GM23248 (cell line): ENCODE measurements at places on chromosomes 1 and 21. TPM values are rescaled to one million over a fixed set of nuclear protein-coding genes. Genes with fewer than 3 reads are reported as not detected.

The CELA2A gene
- not detected in 2 replicates for polyA plus RNA-seq

The CRP gene
- not detected in 2 replicates for polyA plus RNA-seq

The RGS5 gene
- polyA plus RNA-seq: 0.89 and 1.7 TPM in 2 replicates

GRCh38 chr1:187848321-187848720 is 1019.6 kb downstream of the PLA2G4A start:
- no peak for DNase-seq

The OR6K6 gene
- polyA plus RNA-seq: not detected in 2 replicates

The SLC22A15 gene
- 5.7 and 6.3 TPM in 2 replicates for polyA plus RNA-seq

DNA sequence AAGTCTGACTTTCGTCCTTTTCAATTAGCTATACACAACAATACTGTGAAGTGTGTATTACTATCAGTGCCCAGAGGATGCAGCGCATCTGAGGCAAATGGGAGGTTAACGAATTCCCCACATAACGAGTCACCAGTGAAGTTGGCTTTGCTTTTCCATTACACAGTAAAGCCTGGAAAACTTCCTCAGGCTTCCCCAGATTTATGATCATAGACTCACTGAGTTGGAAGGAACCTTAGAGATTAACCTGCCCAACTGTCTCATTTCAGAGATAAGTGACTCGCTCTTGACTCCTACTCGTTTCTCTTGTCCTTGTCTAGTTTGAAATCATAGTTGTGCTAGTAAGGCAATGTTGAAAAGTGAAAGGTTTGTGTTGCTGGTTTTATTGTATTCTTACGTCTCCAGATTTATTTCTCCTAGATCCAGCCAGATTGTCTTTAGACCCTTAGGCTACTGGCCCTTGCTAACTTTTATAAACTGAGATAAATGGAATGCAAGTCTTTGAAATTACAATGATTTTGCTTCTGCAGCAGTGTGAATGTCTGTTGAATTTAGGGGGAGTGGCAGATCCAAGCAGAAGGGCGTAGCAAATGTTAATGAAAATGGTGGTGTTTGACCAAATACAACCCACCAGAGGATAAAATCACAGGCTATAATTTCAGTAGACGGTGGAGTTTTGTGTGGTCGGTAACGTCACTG is 17.3 kb downstream of the S1PR1 start:
- DNase-seq: peak; percentile 87

DNA sequence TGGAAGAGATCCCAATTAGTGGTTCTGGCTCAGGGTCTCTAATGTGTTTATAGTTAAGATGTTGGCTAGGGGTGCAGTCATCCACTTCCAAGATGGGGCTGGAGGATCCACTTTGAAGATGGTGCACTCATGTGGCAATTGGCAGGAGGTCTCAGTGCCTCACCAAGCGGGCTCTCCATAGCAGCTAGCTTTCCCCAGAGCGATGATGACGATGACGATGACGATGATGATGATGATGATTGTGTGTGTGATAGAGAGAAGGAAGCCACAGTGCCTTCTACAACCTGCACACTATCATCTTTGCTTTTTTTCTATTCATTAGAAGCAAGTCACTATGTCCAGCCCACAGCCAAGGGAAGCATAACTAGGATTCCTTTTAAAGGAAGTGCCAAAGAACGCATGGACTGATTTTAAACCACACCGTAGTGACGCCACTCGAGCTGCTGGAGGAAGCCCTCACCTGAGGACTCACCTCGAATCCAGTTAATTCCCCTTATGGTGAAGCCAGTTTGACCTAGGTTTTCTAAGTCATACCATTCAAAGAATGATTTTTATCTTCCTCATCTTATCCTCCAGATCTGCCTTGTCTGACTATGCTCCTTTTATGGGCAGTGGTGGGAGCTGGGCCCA is 49.4 kb downstream of the SRRM1 start:
- DNase-seq: peak; percentile 45

DNA sequence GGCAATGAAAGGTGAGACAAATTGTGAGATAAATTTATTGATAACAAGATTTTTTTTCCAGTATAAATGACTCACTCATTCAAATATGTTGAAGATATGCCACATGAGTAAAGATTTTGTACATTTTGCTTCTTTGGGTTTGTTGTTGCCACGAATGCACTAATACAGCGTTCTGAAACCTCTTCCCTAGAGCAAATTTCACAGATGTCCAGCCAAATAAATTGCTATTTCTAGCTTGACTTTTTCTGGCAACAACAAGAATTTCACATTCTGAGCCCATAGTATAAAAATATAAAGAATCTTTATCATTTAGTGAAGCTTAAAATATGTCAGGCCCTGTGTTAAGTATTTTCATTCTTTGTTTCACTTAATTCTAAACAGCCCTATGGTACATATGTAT is 114.5 kb upstream of the COL24A1 start:
- no peak for DNase-seq

GRCh38 chr1:36457691-36458090 is 6.5 kb downstream of the MRPS15 start:
- no peak for DNase-seq

DNA sequence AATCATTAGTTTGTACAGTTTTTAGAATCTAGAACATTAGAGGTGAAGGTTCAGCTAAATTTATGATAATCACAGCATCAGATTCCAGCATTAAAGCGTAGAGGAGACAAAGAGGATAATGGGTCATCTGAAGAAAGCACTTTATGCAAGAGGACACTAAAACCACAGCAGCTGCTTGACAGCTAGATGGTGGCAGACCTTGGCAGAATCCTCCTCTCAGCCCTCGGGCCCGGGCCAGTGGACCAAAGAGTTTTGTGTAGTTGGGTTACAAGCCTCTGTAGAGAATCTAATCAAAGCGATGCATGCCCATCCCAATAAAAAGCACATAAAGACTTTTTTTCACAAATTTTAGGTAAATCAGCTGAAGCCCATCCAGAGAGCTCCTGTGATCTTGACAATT is 59.4 kb downstream of the AK5 start:
- DNase-seq: no peak

- peak; percentile 61 for DNase-seq
These were observed 303.6 kb downstream of the USH2A start for GRCh38 chr1:216119600-216119999.

DNA sequence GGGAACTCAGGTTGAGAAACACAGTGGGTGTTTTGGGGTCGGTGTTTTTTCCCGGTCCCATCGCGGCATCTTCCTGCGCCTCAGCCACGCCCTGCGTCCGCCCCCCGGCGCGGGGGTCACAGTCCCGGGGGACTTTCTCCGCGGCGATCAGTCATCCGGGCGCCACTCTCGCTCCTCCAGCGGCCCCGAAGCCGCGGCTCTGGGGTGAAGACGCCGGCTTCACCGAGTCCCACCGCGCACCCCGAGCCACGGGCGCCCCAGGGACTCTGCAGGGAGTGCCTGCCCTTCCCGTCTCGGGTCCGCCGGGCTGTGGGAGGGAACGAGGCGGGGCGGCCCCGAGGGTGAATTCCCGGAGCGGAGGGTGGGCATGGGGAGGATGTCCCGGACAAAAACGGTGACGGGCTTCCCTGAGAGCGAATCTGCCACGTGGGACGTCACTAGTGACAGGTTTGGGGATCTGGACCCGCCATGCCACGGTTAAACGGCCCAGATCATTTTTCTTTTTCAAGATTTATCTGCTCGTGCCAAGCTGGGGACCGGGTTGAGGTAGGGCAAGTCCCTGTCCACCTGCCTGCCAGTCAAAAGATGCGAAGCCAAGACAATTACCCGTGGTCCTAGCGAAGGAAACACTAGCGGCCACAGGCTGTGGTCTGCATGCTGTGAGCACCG is 717 bp upstream of the BATF3 start:
- peak; percentile 55 for DNase-seq

DNA sequence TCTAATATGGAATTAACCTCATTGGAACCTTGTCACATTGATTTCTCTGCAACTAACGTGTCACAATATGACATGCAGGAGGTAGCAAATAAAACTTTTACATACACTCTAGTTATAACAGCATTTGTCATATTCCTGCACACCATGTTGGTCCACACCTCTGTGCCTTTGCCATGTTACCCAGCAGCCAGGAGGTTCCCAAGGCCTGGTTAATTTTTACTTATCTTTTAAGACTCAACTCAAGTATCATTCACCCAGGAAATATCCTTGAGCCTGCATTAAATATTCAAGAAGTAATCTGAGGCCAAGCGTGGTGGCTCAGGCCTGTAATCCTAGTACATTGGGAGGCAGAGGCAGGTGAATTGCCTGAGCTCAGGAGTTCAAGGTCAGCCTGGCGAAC is 447.2 kb upstream of the NR5A2 start:
- DNase-seq: no peak

DNA sequence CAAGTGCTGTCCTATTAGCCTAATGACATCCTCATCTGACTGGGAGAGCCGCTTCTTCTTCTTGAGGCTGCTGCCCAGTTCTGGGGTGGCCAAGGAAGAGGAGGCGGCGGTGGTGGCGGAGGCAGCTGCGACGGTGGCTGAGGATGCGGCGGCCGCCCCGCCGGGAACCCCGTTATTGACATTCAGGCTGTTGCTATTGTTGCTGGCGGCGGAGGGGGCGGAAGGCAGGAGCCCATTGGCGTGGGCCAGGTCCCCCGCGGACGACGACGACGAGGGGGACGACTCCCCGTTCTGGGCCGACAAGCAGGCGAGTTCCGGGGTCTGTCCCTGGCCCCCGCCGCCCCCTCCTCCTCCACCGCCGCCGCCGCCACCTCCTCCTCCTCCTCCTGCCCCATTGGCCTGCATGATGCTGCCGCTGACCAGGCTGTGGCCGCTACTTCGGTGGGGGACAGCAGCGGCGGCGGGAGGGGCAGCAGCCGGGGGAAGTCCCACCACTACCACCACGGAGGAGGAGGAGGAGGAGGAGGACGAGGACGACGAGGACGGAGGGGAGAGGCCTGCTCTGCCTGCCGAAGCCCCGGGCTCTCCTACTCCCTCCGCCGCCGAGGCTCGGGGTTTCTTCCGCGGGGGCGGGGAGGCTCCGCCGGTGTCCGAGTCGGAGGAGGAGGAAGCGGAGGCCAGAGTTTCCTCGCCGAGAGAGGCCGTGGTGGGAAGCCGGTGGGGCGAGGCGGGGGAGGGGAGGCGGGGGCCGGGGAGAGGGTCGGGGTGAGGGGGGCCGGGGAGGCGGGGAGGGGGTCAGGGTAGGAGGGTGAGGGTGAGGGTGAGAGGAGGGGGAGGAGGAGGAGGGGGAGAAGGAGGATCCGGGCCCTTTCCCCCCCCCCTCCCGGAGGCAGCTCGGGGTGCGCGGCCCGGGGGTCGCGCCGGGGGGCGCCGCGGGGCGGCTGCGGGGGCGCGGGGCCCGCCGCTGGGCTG is 610 bp downstream of the WDR26 start:
- peak; percentile 58 for DNase-seq

The UBL4B gene
- not detected in 2 replicates for polyA plus RNA-seq

DNA sequence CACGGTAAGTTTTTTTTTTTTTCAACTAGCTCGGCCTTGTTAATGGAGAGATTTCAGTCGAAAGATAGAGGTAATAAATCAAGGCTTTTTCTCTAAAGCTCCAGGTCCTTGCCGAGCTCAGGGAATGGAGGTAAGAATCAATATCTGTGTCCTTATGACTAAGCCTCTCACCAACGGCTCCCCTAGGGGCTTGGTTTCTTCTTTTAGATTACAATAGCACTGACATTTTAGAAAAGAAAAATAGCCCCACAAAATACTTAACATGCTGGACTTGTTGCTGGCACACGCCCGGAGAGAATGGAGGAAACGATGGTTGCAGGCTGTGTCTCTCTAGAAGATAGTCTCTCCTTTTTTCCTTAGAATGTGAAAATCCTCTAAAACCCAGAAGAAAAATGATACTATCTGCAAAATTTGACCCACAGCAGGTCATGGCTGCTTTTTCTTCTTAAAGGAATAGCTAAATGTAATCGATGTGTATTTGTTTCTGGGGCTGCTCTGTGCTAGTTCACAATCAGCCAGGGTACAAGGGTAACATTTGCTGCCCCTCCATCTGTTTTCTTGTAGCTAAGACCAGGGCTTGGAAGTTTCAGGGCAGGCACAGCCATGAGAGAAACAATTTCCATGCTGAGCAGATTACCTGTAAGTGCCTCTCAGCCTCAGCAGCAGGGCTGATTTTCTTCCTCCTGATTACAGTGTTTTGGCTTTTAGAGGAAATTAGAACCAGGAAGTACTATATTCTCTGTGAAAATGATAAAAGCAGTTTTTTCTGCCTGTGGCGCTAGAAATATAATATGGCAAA is 86.2 kb upstream of the GNG12 start:
- no peak for DNase-seq

DNA sequence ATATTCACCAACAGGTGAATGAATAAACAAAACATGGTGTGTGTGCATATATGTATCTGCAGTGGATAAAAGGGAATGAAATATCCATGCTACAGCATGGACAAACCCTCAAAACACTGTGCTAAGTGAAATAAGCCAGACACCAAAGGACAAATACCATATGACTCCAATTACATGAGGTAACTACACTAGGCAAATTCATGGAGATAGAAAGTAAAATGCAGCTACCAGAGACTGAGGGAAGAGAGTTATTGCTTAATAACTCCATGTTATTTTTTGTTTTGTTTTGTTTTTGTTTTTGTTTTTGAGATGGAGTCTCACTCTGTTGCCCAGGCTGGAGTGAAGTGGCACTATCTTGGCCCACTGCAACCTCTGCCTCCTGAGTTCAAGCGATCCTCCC is 2.4 kb downstream of the ITLN1 start:
- no peak for DNase-seq

GRCh38 chr1:223738465-223739365 is 26.4 kb downstream of the CAPN2 start:
- DNase-seq: no peak

DNA sequence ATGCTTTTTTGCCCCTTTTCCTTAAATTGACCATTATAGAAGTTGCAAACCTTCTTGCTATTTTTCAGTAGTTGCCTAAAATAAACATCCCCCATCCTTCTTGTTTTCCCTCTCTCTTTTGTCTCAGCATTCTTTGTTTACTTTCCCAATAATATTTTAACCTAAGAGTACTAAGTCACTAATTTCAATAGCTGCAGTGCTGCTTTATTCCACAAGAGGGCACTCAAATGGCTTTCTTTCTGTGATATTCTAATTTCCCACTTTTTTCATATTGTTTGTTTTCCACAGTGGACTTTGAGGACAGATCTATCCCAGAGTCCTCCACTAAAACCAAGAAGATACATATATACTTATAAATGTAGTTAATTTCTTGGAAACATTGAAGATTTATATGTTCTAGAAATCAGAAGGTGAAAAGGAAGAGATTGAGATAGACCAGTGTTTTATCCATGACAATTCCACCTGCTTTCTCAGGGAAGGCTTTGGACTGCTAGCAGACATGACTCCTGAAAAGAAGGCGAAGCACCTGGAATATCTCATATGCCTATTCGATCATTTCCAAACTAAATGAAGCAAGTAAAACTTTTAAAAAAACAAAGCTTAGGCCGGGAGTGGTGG is 104.8 kb upstream of the GRIK1 start:
- DNase-seq: peak; percentile 28

DNA sequence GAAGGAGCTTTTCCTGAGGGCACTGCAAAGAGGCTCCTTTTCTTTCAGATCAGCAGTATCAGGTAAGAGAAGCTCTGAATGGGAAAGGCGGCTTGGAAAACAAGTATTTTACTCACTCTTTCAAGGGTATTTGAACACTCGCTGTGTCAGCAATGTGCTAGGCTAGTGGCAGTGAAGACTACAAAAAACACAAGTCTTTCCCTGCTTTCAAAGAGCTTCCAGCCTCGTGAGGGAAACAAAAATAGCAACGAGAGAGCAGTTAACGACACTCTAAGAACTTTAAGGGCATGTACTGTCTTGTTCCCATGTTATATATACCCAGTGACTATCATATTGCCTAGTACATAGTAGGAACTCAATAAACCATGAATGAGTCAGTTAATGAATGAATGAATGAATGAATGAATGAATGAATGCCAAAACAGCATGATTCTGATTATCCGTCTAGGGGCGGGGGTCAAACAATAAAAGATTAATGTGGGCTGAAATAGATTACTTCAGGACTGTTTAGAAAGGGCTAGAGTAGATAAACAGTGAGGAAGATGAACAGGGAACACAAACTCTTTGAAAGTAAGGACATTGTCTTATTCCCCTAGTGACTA is 14.2 kb upstream of the MCOLN3 start:
- no peak for DNase-seq
